ENCODE measurements at places on chromosomes 6 and 20.
A peak's percentile ranks its signal among the peaks of the same experiment; 100 is the strongest.

DNA sequence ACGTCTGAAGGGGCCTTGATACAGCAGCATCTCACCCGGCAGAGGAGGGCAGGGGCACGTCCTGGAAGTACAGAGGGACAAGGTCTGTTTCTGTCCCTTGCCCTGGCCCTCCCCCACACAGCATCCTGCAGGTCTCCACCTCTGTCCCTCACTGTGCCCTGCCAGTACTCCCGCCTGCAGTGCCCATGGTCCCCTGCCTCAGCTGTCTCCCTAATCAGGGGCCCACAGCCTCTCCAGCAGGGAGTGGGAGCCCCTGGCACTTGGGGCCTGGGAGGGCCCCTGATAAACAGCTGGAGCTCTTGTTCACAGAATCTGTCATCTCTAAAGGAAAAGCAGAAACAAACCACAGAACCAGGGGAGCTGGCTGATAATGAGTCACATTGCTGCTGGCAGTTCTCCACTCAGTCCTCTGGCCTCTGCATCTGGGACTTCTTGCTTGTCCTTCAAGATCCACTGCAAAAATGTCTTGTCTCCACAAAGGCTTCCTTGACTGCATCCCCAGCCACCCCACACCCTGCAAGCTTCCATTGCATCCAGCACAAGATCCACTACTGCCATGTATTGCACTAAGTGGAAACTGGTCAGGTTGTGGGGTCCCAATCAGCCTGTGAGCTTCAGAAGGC is 33.2 kb upstream of the TAF8 start:
- peak; percentile 89 for DNase-seq

- DNase-seq, result no peak
Observed at GRCh38 chr20:53834062-53834442, 236.3 kb downstream of the BCAS1 start.

DNA sequence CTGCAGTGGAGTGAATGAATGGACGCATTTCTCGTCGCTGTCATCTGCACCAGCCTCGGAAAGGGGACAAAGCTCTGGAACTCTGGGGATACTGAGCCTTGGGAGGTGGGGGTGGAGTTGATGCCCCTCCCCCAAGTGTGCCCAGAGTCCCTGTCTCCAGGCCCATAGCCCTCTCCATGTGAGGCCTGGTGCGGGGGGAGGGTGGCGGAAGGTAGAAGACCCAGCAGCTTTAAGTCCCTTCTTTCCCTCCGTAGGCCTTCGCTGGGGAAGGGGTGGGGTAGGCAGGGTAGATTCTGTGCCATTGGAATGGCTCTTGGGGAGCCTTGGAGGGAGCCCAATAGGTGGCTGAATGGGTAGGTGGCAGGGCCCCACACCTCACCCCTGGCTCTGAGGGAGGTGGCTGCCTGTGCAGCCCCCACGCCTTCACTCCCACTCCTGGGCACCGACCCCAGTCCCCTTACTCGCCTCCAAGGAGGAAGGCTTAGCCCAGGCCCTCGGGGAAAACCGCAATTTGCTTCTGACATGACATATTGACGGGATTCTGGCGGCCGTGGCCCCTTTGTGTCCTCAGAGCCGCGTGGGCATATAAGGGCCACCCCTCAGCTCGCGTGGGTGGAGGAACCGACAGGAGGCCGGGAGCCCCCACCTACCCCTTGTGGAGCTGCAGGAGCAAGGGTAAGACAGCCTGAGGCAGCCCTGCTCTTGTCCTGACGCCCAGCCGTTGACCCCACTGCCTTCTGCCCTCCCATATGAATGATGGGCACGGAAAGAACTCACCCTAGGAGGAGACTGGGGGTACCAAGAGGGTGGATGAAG is at the start of gene BPIFB3:
Gene BPIFB3, plus strand, starts transcription at position 613 of the 816 bp plus-strand sequence. CDS start 1,533 bp downstream, outside the sequence.
- no peak for DNase-seq

GRCh38 chr6:89989742-89990141 is 95.5 kb downstream of the GJA10 start:
- DNase-seq, result peak; percentile 66

GRCh38 chr20:14777591-14777990 is 440.2 kb upstream of the FLRT3 start:
- no peak for DNase-seq

DNA sequence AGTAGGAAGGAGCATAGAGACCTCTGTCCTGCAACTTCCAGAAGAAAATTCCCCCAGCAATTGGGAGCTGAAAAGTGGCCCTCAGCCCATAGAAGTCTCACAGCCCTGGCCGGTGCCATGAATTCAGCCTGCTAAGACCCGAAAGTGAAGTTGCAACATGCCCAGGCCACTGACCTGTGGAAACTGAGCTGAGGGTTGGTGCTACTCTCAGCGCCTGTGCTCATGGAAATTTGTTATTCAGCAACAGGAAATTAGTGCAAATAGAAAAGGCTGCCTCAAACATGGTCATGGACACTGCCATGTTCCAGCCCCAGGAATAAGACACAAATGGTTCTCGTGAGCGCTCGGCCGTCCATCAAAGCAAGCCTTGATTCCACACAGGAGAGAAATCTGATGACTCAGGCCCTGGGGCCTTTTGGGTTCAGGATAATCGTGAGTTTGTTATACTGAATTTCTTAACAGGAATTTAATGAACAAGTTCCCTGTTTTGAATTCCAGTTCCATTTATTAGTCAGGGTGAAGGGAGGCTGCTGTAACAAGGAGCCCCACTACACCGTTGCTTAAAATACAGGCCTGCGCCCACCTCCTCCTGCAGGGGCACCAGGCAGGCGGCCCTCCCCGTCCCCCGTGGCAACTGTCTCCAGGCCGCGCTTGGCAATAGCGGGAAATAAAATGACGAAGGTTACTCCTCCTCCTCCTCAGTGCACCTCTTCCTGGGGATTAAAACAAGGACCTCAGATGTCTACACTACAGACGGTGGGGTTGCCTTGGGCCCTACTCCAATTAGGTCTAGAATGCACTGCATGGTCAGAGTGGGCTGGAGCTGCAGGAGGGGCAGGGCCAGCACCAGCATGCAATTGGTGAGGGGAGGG is 152.9 kb downstream of the ERMARD start:
- DNase-seq, result no peak

- DNase-seq, result peak; percentile 69
Observed at GRCh38 chr6:15254070-15254975, 8.5 kb downstream of the JARID2 start.

- DNase-seq, result peak; percentile 55
Observed at GRCh38 chr20:39630215-39630908, 668.2 kb downstream of the DHX35 start.

Measured in fibroblast of mammary gland (primary cell).